ENCODE measurements at places on chromosomes 7 and 10.

DNA sequence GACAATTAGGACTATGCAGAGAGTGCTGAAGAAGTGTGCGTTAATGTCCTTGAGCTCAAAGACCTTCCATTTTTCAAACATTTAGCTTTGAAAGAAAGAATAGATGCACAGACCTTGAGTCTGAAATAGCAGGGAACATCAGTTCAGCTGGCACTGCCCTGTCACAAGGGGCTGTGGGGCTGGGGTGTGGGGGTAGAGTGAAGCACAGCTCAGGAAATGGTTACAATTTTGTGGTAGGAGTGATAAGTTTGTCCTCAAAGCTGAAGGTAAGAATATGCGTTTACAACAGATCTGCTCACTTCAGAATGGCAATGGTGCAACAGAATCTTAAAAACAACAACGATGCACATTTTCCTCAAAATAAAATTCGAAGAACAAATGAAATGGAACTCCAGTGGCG lies 33.6 kb downstream of the SMKR1 start:
- peak; percentile 35 for DNase-seq

DNA sequence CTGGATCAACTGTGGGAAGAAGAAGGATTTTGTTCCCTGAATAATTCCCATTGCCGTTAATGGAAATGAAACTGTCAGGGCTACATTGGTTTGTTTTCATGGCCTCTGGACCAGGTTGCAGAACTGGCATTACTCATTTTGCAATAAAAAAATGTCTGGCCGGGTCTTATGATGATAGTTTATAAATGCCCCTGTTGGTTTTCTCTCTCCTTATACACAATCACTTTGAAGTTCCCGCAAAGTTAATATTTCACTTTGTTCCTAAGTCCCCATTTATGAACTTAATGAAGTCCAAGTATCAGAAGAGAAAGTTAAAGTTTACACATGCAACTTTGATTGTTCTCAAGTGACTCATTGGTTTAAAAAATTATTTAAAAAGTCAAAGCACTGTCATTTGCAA lies 150.7 kb upstream of the PRR15 start:
- DNase-seq, result no peak

DNA sequence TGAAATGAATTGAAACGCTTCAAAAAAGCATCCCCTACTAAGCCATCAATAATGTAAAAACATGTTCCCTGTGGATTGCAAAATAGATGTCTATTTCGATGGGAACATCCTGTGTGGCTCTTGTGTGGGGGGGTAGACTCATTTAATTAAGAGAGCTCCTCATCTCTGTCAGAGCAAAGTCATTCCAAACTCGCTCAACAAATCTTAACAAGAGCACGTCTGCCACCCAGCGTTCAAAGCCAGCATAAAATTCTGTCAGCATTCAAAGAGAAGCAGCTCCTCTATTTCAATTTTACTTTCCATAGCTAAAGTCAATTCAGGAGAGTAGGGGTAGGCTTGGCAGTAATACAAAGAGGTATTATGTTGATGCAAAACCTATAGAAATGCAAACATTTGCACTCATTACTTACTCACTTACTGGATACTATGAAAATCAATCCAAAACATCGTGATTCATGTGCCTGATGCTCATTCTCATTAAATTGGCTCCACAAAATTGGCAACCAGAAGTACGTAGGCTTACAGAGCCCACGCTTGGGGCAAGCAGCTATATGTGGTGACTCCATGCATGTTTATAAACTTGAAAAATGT lies 114.9 kb downstream of the IPMK start:
- DNase-seq, result peak; percentile 54

- DNase-seq, result no peak
Observed at GRCh38 chr10:34696423-34696822, 118.7 kb downstream of the PARD3 start.

DNA sequence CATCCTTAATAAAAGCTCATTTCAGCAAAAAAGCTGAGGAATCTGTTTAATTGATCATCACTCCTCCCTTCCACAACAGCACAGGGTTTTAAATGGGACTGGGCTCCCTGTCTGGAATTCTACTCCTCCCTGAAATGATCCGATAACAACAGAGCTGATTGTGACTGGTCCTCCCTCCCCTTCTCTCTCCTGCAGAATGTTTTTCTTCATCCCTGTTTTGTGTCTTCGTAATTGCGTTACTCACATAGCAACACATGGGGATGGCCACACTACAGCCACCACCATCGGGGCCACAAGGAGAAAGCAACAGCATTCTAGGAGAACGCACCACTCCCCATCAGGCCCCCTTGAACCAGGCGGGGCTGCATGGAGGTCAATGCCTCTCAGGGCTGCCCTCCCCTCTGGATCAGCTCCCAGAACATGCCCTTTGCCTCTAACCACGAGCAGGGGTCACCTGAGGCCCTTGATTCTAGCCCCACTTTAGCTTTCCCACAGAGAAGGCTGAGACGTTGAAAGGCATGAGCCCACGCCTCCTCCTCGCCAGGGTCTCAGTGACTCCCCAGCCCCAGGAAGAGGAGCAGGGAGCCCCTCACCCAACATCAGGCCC lies 152.6 kb downstream of the PLXNA4 start:
- no peak for DNase-seq

- DNase-seq, result no peak
Observed at GRCh38 chr10:12262278-12262981, 66.4 kb downstream of the CDC123 start.

DNA sequence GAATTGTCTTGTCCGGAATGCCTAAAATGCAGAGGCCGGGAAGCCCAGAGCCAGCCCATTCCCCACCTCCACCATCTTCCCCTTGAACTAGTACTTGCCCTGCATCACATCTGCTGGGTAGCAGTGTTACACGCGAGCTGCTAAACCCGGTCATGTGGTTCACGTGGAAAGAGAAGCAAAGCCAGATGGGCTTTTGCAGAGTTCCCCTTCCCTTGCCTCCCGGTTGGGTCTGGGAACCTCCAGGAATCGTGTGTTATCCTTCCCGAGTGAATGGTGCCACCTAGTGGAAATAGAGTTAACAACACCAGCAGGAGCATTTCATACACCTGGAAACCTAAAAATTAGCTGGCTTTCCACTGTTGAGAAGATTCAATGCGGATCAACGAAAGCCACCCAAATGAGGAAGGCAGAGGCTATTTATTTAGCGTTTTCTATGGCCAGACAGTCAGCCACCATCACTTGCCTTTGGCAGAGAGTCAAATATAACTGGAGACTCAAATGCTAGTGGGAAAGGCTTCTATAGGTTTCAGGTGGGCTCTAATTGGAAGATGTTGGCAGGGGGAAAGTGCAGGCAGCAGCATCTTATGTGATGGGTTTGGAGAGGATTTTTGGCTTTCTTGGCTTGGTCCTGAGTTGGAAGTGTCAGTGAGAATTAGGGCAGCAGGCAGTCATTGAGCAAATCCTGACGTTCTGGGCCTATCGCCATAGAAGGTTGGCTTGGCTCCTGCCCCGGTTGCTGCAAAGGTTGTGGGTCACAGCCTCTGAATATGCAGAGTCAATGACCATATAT lies 12.9 kb upstream of the DENND2A start:
- peak; percentile 43 for DNase-seq

DNA sequence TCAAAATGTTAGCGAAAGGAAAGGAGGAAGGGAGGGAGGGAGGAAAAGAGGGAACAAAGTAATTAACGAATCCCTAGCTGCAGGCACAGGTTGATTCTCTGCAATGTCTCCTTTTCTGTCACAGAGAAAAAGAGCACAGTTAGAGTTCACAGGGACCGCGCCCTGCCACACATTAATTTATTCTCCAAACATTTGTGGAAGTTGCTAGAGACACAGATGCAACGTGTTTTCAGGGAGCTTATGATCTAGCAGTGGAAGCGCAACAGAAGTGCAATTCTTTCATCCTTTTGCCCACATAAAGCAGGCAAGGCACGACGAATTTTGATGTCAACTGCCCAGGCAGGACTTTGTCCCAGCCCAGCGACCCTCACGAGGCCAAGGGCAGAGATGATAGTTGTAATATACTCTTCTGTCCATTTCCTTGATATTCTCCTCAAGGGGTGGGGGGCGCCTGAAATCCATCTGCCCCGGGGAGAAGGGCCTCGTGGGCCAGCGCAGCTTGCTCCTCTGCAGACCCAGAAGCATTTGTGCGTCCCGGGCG lies 101.7 kb upstream of the ZNF438 start:
- DNase-seq, result no peak

GRCh38 chr10:23157691-23158369 lies 34.3 kb upstream of the PTF1A start:
- no peak for DNase-seq

DNA sequence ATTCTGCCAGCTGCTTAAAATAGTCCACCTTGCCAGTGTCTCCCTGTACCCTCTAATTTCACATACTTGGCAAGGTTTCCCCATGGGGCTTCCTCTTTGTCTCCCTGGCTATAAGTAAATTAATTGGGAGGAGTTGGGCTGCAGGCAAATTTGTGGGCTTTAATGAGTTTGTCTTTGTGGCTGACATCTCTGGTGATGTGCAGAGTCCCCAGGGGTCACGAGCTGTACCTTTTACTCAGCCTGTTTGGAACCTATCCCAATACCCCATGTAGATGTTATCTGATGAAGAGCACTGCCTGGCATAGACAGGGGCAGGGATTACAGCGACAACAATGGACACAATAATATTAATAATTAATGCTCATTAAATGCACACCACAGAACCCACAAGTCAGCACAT lies 132.5 kb downstream of the SLIT1 start:
- DNase-seq, result no peak

DNA sequence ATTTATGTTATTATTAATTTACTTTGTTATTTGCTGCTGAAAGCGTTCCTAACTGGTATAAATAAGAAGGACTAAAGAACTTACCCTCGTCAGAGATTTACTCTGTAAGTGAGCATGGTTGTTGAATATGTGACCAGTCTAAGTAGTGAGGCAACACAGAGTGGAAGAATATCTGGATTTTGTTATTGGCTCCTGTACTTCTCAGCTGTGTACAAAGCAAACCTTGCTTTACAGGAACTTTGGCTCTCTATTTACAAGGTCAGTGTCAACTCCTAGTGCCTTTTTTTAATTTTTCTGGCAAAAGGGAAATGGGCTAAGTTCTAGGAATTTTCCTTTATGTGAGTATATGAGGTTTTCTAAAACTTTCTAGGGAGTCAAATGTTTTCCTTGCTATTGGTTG lies 35.6 kb downstream of the PDK4 start:
- no peak for DNase-seq

DNA sequence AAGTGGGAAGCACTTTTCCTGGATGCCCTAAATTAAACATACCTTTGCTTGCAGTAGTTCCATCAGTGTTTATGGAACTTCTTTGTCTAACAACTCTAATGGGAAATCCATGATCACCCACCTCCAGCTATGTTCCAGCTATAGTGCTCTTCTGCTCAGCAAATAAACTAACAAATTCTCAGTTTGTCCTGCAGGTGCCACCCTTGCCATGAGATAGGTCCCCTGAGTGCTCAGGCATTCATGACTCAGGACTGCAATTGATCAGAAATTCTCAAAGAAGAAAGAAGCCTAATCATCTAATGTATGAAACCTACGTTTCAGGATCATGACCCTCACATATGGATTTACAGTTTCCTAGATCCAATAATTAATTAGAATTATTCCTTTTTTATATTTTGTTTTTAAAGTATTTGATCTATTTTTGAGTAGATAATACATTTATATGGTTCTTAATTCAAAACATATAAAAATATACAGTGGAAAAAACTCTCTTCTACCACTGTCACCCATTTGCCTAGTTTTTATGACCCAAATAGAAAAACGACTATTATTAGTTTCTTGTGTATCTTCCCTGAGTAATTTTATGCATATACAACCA lies 48.7 kb upstream of the DYNC1I1 start:
- no peak for DNase-seq

DNA sequence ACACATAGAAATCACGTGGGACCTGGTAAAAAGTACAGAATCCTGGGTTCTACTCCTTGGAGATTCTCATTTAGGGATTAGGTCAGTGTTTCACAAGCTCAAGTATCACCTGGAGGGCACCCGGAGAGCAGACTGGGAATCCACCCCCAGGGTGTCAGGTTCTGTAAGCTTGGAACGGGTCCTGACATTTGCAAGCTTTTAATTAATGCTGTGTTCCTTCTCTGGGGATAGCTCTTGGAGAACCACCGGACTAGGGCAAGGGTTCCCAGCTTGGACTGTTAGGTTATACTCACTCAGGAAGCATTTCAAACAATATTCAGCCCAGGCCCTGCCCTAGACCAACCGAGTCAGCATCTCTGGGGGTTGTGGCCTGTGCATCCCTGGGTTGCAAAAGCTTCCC lies 23.0 kb downstream of the TCF7L2 start:
- no peak for DNase-seq

GRCh38 chr7:140348161-140348849 lies 50.0 kb downstream of the SLC37A3 start:
- no peak for DNase-seq

GRCh38 chr10:35613597-35614226 lies 8.6 kb downstream of the GJD4 start:
- DNase-seq, result no peak
